ENCODE measurements at places on chromosomes 7 and 10.

GRCh38 chr10:45063591-45064231, 63.0 kb downstream of the ZNF22 start:
- DNase-seq = no peak

DNA sequence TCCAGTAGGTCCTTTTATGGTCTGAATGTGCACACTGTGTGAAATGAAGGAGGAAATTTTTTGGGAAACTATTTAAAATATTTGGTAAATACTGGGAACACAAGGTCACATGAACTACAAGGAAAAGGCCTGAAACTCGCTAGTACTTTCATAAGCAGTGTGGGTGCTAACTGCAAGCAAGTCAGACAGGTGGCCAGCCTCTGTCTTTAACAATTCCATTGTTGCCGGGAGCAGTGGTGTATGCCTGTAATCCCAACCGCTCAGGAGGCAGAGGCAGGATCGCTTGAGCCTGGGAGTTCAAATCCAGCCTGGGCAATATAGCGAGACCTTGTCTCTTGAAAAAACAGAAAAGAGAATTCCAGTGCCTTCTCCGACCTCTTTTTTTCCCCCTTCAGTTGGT, 37.5 kb downstream of the SMURF1 start:
- no peak for DNase-seq

DNA sequence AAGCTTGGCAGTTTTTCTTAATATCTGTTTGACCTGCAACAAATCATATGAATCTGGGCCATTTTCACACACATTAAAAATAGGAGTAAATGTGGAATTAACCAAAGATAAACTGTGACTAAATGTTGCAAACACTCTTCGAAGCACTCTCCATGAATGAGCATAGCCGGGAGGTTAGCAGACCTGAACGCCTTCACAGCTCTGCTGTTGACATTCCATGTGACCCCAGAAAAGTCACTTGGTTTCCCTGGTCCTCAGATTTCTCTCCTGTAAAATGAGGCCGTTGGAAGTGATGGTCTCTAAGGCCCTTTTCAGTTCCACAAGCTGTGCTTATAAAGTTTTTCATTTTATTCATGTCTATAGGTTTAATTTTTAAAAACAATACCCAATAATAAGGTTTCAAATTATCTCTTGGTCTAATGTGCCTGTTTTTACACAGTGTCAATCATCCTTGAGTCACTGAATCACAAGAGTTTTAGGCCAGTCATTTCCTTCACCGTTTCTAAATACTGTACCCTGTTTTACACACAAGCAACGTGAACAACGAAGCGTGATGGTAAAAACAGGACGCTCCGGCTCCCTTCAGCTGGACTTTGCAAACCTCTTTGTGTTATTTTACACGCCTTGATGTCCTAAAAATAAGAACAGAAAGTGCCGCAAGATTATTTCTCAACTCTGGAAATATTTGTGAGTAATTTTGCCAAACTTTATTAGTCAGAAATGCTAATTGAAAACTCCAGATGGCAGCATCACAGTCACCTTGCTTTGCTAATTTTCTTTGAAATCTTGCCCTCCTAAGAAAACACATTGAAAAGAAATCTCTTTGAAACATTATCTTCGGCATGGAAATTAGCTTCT, 38.6 kb upstream of the MET start:
- DNase-seq = no peak

- no peak for DNase-seq
Measured at GRCh38 chr10:105148921-105149320, 507.8 kb downstream of the SORCS3 start.

DNA sequence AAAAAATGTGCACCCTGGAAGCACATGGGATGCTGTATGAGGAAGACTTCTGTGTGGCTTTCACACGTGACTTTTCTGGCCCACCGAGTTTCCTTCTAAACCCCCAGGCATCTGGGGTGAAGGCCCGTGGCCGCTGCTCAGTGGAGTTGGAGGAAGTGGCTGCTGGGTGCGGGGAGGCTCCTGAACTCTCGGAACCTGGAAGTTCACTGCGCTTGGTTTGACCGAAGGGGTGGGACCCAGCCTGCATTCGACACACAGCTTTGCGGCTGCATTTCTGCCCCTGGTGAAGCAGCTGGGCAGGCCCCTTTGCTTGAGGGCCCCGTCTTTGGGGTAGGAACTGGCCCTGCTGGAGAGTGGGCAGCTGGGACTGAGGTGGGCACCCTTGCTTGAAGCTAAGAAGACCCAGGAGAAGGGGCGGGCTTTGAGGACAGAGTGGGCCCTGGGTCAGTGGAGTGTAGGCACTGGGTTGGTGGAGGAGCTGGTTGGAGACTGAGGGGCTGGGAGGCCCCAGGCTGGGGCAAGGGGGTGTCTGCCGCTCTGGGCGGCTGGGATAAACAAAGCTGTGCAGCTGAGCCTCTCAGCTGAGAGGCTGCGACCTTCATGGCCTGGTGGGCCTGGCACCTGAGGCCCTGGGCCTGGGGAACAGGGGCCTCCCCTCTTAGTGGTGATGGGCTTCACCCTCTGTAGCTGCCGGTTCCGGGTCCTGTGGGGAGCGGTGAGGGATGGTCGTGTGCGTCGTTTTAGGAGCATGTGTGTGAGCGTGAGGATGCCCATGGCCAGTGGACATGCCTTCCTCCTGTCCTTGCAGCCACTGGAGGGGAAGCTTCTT, 78.0 kb downstream of the INPP5A start:
- DNase-seq = no peak
